Activated CD4-positive, alpha-beta T cell treated with anti-CD3 and anti-CD28 coated beads, Interleukin-2, amount 50 U/mL, for 48 hours (primary cell): ENCODE measurements at places on chromosomes 1 and 21.

- DNase-seq: no peak
Measured at GRCh38 chr21:34668803-34669148, at the start of gene CLIC6. CLIC6 (plus strand) TSS chr21:34668994; CDS start chr21:34669389, 395 bp downstream.

- no peak for DNase-seq
Measured at GRCh38 chr1:219188331-219188803, 14.7 kb downstream of the LYPLAL1 start.

GRCh38 chr1:201745023-201745422, 83.9 kb upstream of the IPO9 start:
- no peak for DNase-seq

GRCh38 chr1:73909043-73909562, 288.9 kb downstream of the LRRIQ3 start:
- DNase-seq: no peak

DNA sequence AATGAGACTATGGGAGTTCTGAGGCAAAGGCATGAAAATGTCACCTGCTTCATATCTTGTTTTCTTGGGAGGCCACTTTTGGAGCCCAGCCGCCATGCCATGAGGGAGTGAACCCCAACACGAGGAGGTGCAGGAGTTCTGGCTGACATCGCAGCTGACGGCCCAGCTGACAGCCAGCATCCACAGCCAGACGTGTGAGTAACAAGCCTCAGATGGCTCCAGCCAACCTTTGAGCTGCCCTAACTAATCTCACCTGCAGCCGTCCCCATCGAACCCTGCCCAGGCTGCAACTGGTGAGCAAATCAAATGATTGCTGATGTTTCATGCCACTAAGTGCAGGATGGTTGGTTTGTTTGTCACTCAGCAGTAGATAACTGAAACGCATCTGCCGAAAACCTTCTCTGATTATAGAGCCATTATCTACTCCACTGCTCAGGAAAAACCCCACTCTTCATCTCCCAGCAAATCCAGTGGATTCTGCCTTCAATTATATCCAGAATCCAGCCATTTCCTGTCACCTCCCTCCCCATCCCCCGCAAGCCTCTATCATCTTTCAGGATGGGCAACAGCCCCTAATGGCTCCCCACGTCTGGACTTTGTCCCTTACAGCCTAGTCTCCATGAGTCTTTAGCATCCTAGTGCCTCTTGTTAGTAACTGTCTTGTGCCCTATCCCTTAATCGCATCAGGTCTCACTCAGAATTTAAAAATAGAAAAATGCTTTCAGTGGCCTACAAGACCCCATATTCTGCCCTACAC, 18.5 kb upstream of the RAB4A start:
- no peak for DNase-seq

DNA sequence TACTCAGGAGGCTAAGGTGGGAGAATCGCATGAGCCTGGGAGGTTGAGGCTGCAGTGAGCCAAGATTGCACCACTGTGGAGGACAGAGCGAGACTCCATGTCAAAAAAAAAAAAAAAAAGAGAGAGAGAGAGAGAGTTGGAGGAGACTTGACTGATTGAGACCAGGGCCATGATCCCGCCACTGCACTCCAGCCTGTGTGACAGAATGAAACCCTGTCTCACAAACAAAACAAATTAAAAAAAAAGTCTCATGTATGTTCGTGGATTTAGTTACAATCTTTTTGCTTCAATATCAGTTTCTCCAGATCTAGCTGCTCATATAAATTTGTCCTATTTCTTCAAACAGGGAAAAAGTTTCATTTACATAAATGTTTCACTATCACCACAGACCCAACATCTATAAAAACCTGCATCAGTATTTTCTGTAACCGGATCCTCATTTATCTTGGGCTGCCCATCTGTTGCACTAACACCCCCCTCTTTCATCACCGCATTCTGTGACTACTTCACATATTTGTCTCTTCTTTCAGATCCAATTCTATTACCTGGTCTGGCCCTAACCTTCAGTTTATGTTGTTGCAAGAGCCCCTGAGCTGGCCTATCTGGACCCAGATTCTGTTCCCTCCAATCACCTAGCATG, 127.0 kb downstream of the GREM2 start:
- DNase-seq: no peak

GRCh38 chr1:212691561-212692071, 8.0 kb downstream of the BATF3 start:
- DNase-seq: peak; percentile 60
